ENCODE measurements at places on chromosomes 11 and 22.
A peak's percentile ranks its signal among the peaks of the same experiment; 100 is the strongest.

DNA sequence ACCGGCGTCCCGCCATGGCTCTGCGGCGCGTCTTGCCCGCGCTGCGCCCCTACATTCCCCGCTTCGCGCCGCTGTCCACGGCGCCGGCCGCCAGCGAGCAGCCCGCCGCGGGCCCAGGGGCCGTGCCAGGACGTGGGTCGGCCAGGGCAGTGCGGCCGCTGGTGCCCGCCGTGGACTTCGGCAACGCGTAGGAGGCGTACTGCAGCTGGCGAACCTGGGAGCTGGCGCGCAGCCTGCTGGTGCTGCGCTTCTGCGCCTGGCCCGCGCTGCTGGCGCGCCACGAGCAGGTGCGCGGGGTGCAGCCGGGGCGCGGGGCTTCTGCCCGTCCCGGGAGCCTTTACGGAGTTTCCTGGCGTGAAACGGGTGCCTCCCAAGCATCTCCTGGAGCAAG lies 20.1 kb downstream of the DGCR6L start:
- DNase-seq: no peak

- peak; percentile 59 for DNase-seq
These were observed 17.8 kb upstream of the ST3GAL4 start for GRCh38 chr11:126337474-126338241.

- DNase-seq: peak; percentile 83
These were observed 64.8 kb downstream of the TBC1D22A start for GRCh38 chr22:46827136-46827780.

GRCh38 chr11:76263657-76264056 lies 57.4 kb upstream of the WNT11 start:
- no peak for DNase-seq

DNA sequence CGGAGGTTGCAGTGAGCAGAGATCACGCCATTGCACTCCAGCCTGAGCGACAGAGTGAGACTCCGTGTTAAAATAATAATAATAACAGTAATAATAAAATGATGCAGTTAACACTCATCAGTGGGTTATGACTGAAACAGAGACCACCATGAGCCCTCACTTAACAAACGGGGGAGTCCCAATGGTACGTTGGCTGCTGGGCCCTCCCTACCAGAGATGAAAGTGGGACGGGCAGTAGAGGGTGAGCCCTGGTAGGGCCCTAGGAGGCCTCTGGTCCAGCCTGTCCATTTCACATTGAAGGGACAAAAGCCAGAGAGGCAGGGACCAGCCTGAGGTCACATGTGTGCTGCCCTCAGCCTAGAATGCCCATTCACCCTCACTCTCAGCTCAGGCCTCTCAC lies 13.7 kb upstream of the KIAA0930 start:
- no peak for DNase-seq

DNA sequence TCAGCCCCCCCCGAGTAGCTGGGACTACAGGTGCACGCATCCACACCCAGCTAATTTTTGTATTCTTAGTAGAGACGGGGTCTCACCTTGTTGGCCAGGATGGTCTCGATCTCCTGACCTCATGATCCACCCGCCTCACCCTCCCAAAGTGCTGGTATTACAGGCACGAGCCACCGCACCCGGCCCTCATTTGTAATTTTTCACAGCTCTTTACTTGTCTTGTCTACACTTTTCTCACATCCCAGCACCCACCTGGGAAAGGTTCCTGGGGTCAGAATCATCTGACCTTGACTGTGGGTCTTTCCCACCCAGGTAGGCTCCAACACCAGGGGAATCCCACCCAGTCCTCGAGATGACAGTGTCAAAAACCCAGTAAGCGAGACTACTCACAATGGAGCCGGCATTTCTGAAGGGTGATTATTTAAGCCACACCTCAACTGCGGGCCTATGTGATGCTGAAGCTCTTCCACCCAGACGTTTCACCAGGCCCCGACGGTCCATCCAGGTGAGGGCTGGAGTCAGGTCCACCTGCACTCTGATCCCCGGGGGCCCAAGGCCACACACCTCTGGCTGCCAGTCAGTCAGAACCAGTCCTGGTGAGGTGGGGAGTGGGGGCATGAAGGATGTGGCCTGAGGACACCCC lies 23.4 kb downstream of the CELSR1 start:
- no peak for DNase-seq

DNA sequence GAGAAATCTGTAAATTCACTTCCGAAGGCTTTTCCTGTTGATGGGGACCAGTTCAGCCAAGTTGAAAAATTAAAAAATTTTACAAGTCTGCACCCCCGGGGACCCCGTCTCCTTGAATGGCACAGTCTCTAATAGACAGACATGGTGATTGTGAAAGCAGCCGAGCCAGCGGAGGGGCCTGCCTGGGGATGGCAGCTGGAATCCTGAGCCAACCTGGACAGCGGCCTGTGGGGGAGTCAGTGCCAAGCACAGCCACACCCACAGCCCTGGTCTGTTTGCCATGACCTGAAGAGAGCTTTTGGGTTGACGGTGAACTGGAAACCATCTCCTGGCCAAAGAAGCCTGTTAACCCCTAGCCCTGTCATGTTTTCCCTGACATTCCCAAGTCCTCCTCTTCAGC lies 64.7 kb downstream of the PARVG start:
- DNase-seq: no peak

GRCh38 chr11:12687740-12688139 lies 13.5 kb downstream of the TEAD1 start:
- DNase-seq: peak; percentile 90

DNA sequence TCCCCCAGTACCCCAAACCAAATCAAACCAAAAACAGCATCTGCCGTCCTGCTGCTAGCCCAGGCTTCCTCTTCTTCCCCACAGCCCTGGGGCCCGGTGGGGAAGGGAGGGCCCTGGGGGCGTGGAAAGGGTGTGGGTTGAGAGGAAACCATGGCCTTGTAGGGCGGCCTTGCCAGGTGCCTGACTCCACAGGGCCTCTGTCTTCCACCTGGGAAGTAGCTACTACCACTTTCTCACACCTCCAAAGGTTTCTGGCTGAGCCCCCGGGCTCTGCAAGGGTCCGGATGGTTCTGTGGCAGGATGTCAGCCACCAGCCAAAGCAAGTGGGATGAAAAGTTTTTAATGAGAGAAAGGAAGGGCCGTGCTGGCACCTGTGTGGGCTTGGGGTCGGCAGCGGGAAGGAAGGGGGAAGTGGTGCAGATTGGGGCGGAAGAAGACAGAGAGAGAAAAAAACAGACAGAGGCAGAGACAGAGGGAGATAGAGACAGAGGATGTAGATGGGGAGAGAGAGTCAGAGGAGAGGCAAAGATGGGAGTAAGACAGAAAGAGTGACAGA lies 10.5 kb downstream of the TPST2 start:
- no peak for DNase-seq

GRCh38 chr11:61701242-61701886 lies 21.2 kb downstream of the DAGLA start:
- peak; percentile 89 for DNase-seq

DNA sequence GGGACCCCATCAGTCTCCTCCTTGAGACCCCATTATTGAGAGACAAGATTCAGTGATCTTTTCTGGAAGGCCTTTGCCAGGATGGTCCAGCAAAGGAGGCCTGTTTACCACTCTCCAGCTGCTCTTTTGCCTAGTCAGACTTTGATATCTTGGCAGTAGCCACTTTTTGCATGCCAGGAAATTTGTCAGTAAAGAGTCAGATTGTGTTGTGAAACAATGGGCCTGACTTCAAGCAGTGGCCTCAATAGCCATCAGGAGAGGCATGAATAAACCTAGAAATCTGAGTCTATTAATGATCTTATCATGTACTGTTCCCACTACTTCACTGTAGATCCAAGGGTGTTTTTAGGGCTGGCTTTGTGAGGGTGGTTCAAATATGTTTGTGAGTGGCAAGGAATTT lies 479.4 kb downstream of the JRKL start:
- no peak for DNase-seq

- DNase-seq: peak; percentile 67
These were observed at the start of gene CFAP300 for GRCh38 chr11:102047305-102047924. Gene CFAP300, plus strand, starts transcription at chr11:102047437. Its CDS starts 34 bp downstream, at chr11:102047471.

DNA sequence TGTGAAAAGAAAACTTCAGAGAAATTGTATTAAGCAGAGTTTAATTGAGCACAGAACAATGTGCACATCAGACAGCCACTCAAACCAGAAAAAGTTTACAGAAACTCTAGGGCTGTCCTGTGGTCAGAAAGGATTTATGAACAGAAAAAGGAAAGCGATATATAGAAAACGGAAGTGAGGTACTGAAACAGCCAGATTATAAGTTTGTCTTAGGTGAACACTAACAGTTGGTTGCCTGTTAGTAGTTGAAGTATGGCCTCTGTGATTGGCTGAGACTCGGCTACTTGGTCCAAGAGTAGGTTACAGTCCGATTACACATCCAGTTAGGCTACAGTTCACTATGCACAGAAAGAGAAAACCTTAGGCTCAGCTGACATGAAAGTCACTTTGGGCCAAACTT lies 1232.5 kb upstream of the RAG2 start:
- no peak for DNase-seq

- DNase-seq: peak; percentile 84
These were observed 12.6 kb upstream of the NECTIN1 start for GRCh38 chr11:119741369-119742262.

GRCh38 chr22:46452195-46453005 lies 85.0 kb downstream of the CELSR1 start:
- no peak for DNase-seq

DNA sequence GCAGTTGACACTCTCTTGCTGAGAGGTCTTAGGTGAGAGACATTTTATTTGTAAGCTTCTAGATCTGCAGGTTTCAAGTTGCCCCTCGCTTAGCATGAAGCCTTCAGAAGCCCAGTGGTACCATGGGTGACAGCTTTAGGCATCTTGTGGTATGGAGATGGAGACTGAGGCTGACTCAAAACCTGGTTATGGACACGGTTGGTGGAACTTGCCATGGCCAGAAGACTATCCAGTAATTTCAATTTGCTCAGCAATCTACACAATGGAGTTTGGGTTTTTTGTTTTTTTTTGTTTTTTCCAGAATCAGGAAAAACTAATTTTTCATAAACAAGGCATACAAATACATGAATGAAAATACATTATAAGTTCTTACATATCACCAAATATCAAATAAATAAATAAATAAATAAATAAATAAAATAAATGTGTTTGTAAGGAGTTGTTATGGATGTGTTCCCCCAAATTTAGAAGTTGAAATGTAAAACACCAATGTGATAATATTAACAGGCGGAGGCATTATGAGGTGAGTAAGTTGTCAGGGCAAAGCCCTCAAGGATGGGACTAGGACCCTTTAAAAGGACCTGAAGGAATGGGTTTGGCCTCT lies 22.6 kb downstream of the ETS1 start:
- no peak for DNase-seq

DNA sequence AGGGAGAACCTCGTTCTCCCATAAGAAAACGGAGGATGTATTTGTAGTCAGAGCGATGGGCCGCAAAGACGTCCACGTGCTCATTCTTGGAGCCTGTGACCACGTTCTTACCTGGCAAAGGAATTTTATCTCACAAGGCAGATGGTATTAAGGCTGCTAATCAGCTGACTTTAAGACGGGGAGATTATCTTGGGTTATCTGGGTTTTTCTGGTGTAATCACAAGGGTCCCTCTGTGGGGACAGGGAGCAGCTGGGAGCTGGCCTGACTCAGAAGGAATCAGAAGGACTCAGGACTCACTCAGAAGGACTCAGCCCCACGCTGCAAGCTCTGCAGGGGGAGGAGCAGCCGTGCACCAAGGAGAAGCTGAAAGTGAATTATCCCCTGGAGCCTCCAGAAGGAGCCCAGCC lies 7.5 kb upstream of the SIGIRR start:
- DNase-seq: no peak

DNA sequence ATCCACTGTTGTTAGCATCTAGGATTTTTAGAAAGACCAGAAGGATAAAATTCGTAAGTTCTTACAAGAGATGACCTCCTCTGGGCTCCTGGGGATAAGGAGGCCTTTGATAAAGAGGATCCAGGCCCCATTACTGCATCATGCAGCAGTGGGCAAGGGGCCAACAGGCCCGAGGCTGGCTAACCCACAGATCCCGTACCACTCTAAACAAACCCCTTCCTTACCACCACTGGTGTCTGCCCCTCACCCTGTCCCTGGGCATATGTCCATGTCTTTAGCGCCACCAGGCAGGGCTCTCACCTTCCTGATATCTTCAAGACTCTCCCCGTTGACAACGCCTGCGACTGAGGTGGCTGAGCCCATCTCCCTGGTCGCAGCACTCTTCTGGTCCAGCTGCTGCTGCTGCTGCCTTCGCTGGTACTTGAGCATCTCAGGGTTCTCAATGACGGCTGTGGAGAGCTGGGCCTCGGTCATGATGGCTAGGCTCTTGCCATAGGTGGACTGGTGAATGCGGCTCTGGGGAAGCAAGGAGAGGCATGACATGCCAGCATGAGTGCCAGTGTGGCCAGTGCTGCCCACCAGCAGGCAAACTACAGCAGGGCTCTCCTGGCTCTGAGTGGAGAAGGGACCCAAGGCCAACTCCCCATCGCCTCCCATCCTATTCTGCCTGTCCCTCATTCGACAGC lies 46.2 kb downstream of the HIRA start:
- no peak for DNase-seq

DNA sequence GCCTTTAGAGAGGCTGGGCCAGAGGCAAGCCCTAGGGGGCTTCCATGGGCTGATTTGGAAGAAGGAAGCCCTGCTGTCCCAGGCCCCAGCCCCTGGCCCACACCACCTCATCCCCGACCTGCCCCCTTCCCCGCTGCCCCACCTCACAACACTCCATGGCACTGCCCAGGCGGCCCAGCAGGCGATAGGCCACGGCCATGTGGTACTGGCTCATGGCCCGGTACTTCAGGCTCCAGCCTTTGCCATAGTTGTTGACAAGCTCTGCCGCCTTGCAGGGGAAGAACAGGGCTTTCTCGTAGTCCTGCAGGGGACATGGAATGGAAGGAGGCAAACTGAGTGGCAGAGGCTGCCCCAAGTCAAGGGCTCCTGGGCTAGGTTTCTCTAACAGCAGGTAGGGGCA lies 6.4 kb downstream of the RAPSN start:
- no peak for DNase-seq

DNA sequence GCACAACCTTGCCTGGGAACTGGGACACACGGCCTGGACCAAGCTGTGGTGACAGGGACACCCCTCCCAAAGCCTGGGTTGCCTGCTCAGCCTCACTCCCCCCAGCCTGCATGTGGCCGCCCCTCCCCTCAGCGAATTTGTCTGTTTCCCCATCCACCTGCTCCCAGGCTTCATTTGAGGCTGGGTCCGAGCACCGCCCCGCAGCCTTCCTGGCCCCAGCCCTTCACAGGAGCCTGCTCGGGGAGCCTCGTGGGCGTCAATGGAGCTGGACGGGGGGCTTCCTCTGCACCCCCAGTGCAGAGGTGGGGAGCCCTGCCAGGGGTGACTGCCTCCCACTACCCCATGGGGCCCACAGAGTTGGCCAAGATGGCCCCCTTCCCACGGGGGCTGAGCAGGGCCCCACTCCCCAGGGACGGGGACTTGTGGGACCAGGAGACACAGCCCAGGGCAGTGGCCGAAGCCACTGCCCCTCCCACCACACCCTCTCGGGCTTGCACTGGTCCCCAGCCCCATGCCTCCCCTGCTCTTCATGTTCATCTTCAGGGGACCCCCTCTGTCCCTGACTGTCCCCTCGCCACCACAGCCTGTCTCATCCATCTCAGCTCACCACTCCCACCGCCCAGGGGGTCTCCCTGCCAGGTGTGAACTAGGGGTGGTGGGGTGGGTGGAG lies 91.7 kb downstream of the WNT7B start:
- DNase-seq: peak; percentile 39

GRCh38 chr11:130650456-130651030 lies 202.1 kb downstream of the ADAMTS15 start:
- DNase-seq: peak; percentile 49
